Mesothelial cell of epicardium (in vitro differentiated cells): ENCODE measurements at places on chromosomes 2 and 18.

- no peak for DNase-seq
- peaks cover 29% of the 10 kb centered on the region for H3K36me3 ChIP-seq
- H3K4me1 ChIP-seq: no peaks in the 10 kb centered on the region
- H3K27ac ChIP-seq: no peak overlapping the region
- H3K27me3 ChIP-seq: no peaks in the 10 kb centered on the region
- H3K4me3 ChIP-seq: no peak overlapping the region
These were observed 12.4 kb downstream of the LRRFIP1 start for GRCh38 chr2:237639836-237640220.

DNA sequence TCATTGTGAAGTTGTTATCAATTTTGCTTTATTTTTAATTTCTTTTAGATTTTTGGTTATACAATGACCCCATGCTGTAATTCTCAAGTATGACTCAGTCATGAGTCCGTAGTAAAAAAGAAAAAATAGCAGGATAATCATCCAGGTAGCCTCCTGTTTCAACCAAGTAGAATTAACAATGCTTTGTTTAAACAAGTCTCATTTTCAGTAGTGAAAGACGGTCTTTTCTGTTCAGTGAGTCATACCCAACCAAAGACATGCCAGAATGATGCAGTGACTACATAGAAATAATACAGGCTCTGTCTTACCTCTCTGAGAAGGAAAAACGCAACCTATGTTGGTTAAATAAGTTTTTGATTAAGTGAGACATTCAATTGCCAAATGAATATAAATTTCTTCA is 67.8 kb upstream of the DSC1 start:
- peaks cover 37% of the 10 kb centered on the region for H3K4me1 ChIP-seq
- peak overlapping the region; percentile 89 for H3K27ac ChIP-seq
- no peak overlapping the region for H3K4me3 ChIP-seq
- H3K27me3 ChIP-seq: no peaks in the 10 kb centered on the region
- no peak for DNase-seq

- H3K4me1 ChIP-seq: no peaks in the 10 kb centered on the region
- DNase-seq: no peak
- no peaks in the 10 kb centered on the region for H3K36me3 ChIP-seq
- no peak overlapping the region for H3K27ac ChIP-seq
These were observed 192.7 kb upstream of the REV1 start for GRCh38 chr2:99682275-99683060.

- H3K27me3 ChIP-seq: peaks cover 53% of the 10 kb centered on the region
- no peaks in the 10 kb centered on the region for H3K4me1 ChIP-seq
- DNase-seq: no peak
- no peak overlapping the region for H3K4me3 ChIP-seq
- no peaks in the 10 kb centered on the region for H3K36me3 ChIP-seq
These were observed 101.4 kb downstream of the FARSB start for GRCh38 chr2:222554517-222554916.

DNA sequence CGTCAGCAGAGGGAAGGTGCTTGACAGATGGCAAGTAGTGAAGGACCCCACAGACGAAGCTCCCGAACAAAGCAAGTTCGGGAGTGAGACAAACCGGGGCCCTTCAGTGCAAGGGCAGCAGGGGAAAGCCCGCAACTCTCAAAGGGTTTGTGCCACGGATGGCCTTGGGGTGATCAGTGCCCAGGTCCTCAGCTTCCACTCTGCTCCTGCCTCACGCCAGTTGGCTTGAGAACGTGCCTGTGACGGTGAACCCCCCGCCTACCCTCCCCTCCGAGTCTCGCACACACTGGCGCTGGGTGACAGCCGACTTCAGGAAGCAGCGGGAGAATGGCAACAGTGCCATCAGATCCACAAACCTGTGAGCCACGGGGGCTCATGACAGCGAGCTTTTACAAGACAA is 56.8 kb upstream of the SALL3 start:
- H3K4me3 ChIP-seq: no peak overlapping the region
- H3K36me3 ChIP-seq: no peaks in the 10 kb centered on the region
- H3K27me3 ChIP-seq: peaks cover 4% of the 10 kb centered on the region
- no peak overlapping the region for H3K27ac ChIP-seq

GRCh38 chr2:11121823-11122155 is 33.5 kb upstream of the SLC66A3 start:
- no peaks in the 10 kb centered on the region for H3K36me3 ChIP-seq
- no peak overlapping the region for H3K27ac ChIP-seq
- H3K27me3 ChIP-seq: peaks cover 12% of the 10 kb centered on the region
- H3K4me3 ChIP-seq: no peak overlapping the region
- DNase-seq: no peak

DNA sequence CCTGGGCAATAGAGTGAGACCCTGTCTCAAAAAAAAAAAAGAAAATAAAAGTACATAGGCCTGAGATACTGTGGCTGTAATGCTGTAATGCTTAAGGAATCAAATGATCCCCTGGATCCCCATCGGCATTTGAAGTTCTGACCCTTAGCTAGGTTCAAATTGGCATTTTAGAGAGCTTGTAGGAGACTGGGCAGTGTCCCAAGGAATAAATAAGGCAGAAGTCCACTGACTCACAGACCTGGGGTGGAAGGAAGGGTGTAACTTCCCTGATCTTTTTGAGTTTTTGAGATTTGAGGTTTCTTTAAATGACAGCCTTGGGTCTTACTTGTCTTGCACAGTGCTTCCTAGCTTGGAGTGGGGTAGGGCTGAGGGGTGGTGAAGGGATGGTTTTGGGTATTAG is 553.7 kb downstream of the SLC4A3 start:
- H3K27ac ChIP-seq: no peak overlapping the region
- H3K4me1 ChIP-seq: peaks cover 14% of the 10 kb centered on the region
- H3K4me3 ChIP-seq: no peak overlapping the region
- H3K27me3 ChIP-seq: no peaks in the 10 kb centered on the region
- no peaks in the 10 kb centered on the region for H3K36me3 ChIP-seq

GRCh38 chr2:190514676-190515075 is 19.8 kb downstream of the NEMP2 start:
- H3K27me3 ChIP-seq: no peaks in the 10 kb centered on the region
- DNase-seq: no peak
- no peak overlapping the region for H3K4me3 ChIP-seq
- no peak overlapping the region for H3K27ac ChIP-seq
- peaks cover 10% of the 10 kb centered on the region for H3K36me3 ChIP-seq
- H3K4me1 ChIP-seq: peaks cover 19% of the 10 kb centered on the region

DNA sequence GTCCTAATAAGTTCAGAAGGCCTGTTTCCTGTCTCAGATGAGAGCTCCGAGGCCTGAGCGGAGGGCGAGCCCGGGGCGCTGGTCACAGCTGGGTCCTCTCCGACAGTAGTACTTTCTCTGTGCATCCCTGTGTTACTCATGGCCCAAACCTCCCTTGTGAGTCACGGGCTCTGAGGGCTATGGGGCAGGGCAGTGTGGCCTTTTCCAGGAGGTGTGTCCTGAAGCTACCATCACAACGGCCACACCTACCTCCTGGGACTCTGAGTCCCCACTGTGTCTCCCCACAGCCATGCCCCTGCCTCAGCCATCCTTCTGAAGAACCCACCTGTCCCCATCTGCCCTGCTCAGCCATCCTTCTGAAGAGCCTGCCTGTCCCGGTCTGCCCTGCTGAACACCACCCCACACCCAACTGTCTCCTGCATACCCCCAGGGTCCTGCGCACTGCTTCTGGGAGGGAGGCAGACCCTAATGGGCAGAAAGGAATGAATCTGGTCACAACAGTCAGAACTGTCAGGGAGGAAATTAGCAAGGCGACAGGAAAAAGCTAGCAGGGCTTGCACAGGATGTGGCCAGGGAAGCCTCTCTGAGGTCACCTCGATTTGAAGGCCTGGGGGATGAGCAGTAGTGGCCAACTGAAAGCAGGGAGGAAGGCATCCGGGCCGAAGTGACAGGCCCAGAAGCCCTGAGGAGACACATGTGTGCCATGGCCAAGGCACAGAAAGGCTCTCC is 145.4 kb upstream of the RIOK3 start:
- H3K4me3 ChIP-seq: no peak overlapping the region
- H3K27me3 ChIP-seq: no peaks in the 10 kb centered on the region
- DNase-seq: no peak
- peaks cover 8% of the 10 kb centered on the region for H3K36me3 ChIP-seq
- H3K27ac ChIP-seq: no peak overlapping the region

DNA sequence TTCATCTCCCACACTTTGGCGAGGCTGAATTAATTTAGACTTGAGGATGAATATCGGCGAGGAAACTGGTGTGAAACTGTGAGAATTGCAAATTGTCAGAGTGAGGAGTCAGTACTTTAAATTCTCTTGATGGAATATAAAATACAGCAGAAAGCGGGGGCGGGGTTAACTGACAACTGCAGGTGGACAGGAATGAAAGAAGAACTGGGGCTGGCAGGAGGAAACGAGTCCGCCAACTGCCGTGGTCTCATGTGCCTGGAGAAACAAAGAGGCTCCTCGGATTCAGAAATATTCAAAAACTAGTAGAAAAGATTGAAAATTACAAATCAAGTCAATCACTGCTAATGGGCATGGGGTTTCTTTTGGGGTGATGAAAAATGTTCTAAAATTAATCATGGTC is 44.3 kb downstream of the MOGAT1 start:
- DNase-seq: no peak
- peaks cover 12% of the 10 kb centered on the region for H3K4me1 ChIP-seq
- no peaks in the 10 kb centered on the region for H3K27me3 ChIP-seq
- no peaks in the 10 kb centered on the region for H3K36me3 ChIP-seq
- no peak overlapping the region for H3K27ac ChIP-seq

GRCh38 chr2:185628985-185629384 is 109.6 kb upstream of the FSIP2 start:
- no peak overlapping the region for H3K27ac ChIP-seq
- no peaks in the 10 kb centered on the region for H3K27me3 ChIP-seq
- no peak for DNase-seq
- H3K36me3 ChIP-seq: peaks cover 2% of the 10 kb centered on the region
- no peak overlapping the region for H3K4me3 ChIP-seq
- no peaks in the 10 kb centered on the region for H3K4me1 ChIP-seq

DNA sequence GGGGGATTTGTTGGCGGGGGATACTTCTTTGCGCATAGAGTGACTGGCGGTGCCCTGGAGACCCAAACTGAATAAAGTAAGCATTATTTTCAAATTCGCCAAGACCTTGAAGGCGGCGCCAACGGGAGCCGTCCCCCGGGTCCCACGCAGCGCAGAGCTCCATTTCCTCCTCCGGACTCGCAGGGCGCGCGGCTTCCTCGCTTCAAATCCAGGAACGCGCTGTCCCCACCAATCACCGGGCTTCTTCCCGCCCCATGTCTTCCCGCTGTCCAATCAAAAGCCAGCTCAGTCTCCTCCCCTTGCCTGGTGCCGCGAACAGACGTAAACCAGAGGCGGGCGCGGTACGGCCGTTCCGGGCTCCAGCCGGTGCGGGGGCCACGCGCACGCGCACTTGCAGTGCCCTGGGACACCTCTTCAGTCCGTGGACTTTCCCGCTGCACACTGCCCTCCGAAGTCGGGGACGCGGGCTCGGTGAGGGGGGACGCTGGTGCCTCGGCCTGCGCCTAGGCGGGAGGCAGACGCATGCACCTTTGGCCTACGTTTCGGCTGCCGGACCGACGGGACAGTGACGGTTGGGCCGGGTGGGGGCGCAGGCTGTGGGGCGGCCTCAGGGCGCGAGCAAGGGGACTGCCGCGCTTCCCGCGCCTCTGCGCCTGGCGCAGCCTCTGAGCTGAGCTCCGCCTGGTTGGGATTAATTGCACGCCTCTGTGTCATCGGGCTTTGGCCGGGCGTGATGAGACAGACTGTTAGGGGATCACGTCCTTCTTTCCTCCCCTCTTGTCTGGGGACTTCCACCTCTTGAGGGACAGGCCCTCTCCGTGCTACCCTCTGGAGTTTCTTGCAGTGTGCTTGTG is at the start of gene CEP192:
Gene CEP192, plus strand, starts transcription at position 396 of the 854 bp plus-strand sequence. CDS start 8,063 bp downstream, outside the sequence.
- no peaks in the 10 kb centered on the region for H3K27me3 ChIP-seq
- peak; percentile 95 for DNase-seq
- H3K36me3 ChIP-seq: no peaks in the 10 kb centered on the region
- H3K27ac ChIP-seq: peak within 1 kb of the TSS; percentile 97
- peaks cover 22% of the 10 kb centered on the region for H3K4me1 ChIP-seq

DNA sequence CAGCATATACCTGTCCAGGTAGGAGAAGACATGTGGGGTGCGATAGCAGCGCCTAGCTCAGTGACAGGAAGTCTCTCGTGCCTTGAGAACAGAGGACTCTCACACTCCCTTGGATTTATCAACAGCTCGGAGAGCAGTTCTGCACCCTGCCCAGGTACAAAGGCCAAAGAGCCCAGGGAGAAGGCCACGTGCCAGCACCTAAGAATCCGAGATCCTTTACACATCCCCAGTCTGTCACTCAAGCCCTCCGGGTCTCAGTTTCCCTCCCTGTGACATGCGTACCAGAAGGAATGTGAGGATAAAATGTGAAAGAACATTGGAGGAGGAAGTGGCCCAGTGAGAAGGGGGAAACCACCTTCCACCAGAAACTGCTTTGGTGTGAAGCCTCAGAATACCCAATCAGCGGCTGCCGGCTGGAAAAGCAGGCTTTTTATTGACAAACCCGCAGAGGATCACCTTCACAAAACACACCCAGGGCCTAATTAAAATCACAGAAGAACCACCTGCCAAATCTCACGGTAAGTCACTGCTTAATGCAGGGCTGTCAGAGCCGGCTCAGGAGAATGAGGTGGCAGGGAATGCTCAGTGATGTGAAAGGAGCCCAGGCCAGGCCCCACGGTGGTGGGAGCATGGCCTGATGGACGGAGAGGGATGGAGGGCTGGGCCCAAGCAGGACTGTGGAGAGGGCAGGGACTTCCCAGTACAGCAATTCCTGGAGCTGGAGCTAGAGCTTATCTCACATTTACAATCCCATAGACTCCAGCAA is 66.3 kb downstream of the MYO5B start:
- peaks cover 55% of the 10 kb centered on the region for H3K4me1 ChIP-seq
- no peaks in the 10 kb centered on the region for H3K27me3 ChIP-seq
- no peak for DNase-seq
- no peaks in the 10 kb centered on the region for H3K36me3 ChIP-seq

GRCh38 chr18:44117821-44118220 is 562.9 kb upstream of the SETBP1 start:
- peaks cover 30% of the 10 kb centered on the region for H3K27me3 ChIP-seq
- no peak overlapping the region for H3K27ac ChIP-seq
- no peaks in the 10 kb centered on the region for H3K36me3 ChIP-seq
- peaks cover 2% of the 10 kb centered on the region for H3K4me1 ChIP-seq
- H3K4me3 ChIP-seq: no peak overlapping the region

- no peak overlapping the region for H3K27ac ChIP-seq
- peaks cover 3% of the 10 kb centered on the region for H3K4me1 ChIP-seq
- DNase-seq: no peak
These were observed 239.9 kb downstream of the DSEL start for GRCh38 chr18:67276638-67277037.

DNA sequence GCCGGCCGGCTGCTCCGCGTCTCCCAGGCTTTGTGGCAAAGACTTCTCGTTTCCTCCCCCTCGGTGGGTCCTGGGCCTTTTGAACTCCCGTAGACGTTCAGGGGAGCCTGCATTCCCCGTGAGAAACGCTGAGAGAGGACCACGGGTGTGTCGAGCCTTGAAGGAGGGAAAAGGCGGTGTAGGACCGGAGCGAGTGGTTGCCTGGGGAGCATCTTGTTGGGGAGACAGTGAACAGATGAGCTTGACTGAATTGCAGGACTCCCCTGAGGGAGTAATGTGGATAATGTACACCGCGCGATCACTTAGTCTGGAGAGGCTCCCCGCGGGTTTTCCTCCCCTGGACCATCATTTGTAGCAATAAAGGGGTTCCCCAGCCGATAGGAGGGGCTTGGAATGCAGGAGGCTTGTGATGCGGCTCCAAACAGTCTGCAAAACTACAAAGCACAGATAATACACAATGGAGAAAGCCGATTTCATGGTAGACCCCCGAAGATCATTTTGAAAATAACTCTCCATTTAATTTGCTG is 769 bp downstream of the ALMS1 start:
- H3K27me3 ChIP-seq: peaks cover 27% of the 10 kb centered on the region
- no peaks in the 10 kb centered on the region for H3K36me3 ChIP-seq
- peaks cover 21% of the 10 kb centered on the region for H3K4me1 ChIP-seq
- DNase-seq: no peak
